ENCODE measurements at places on chromosomes 5 and 9.

GRCh38 chr5:145752947-145753346 lies 82.2 kb downstream of the PRELID2 start:
- DNase-seq = no peak

- no peak for DNase-seq
Observed at GRCh38 chr5:64164166-64164565, 1.5 kb upstream of the RNF180 start.

- no peak for DNase-seq
Observed at GRCh38 chr9:130053109-130053503, 600 bp upstream of the GPR107 start.

GRCh38 chr5:151795426-151795825 lies 23.7 kb downstream of the G3BP1 start:
- no peak for DNase-seq

- no peak for DNase-seq
Observed at GRCh38 chr9:35035851-35036701, 36.3 kb downstream of the VCP start.

Data from natural killer cell treated with Interleukin-12 subunit alpha and Interleukin-12 subunit beta and Interleukin-15 and Interleukin-18, amount 100 ng/mL, for 72 hours (primary cell).